ENCODE measurements at places on chromosomes 5 and 9. TPM values are rescaled to one million over a fixed set of nuclear protein-coding genes. Genes with fewer than 3 reads are reported as not detected.

Gene ACTBL2
- not detected for total RNA-seq

Gene AFAP1L1
- total RNA-seq, result 0.33 TPM

Gene ADRA1B
- total RNA-seq, result not detected

DNA sequence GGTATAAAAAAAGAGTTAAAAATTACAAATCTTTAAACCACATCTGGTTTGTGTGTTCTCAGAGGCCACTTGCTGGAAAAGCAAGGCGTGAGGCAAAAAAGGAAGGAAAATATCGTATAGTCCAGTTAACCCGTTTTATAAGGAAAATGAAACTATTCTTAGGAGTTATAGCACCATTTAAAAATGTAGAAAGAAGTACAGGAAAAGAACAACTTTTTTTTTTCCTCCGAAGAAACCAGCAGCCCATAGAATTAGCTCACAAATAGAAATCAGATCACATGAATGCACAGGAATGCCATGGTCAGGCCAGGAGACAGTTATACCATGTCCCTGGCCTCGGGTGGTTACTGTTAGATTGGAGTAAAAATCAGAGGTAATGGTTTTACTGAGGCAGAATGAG lies 241.6 kb downstream of the FBXL7 start:
- H3K4me1 ChIP-seq, result no peaks in the 10 kb centered on the region
- DNase-seq, result no peak
- no peak overlapping the region for H3K4me3 ChIP-seq
- H3K27ac ChIP-seq, result no peak overlapping the region
- peaks cover 7% of the 10 kb centered on the region for H3K36me3 ChIP-seq
- no peaks in the 10 kb centered on the region for H3K27me3 ChIP-seq

GRCh38 chr5:51378448-51379330 lies 4.6 kb upstream of the ISL1 start:
- H3K36me3 ChIP-seq, result peaks cover 12% of the 10 kb centered on the region
- no peak for DNase-seq
- no peaks in the 10 kb centered on the region for H3K4me1 ChIP-seq
- no peak overlapping the region for H3K27ac ChIP-seq
- no peak overlapping the region for H3K4me3 ChIP-seq
- H3K27me3 ChIP-seq, result peaks cover 50% of the 10 kb centered on the region

- no peak for DNase-seq
- H3K27ac ChIP-seq, result no peak overlapping the region
- no peaks in the 10 kb centered on the region for H3K4me1 ChIP-seq
- H3K27me3 ChIP-seq, result no peaks in the 10 kb centered on the region
These were observed 110.8 kb upstream of the GRIN3A start for GRCh38 chr9:101849102-101849707.

GRCh38 chr5:65434122-65434521 lies 47.6 kb downstream of the ADAMTS6 start:
- no peak for DNase-seq
- H3K36me3 ChIP-seq, result no peaks in the 10 kb centered on the region
- no peak overlapping the region for H3K4me3 ChIP-seq
- H3K27me3 ChIP-seq, result peaks cover 10% of the 10 kb centered on the region
- H3K4me1 ChIP-seq, result no peaks in the 10 kb centered on the region

DNA sequence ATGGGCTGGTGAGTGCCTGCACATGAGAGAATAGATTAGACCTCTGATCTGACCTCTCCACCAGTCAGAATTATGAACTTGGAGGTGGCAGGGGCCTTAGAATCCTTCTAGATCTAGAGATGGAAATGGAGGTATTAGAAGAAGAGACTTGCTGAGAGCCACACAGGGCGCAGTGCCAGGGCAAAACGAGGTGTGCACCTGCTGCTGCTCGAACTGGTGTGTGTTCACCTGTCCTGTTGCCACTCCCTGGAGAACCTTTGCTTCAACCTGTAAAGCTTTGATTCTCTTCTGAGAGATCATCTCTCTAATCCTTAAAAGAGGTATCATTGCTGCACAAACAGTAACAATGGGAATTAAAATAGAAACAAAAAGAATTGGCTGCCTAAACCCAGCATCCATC lies 24.9 kb downstream of the FRMPD1 start:
- H3K4me3 ChIP-seq, result no peak overlapping the region
- no peaks in the 10 kb centered on the region for H3K36me3 ChIP-seq
- H3K4me1 ChIP-seq, result no peaks in the 10 kb centered on the region
- peaks cover 30% of the 10 kb centered on the region for H3K27me3 ChIP-seq
- H3K27ac ChIP-seq, result no peak overlapping the region

Gene SRP19
- 70.7 TPM for total RNA-seq

GRCh38 chr5:57664700-57665099 lies 182.1 kb upstream of the ACTBL2 start:
- H3K4me3 ChIP-seq, result no peak overlapping the region
- no peaks in the 10 kb centered on the region for H3K4me1 ChIP-seq
- DNase-seq, result no peak
- peaks cover 11% of the 10 kb centered on the region for H3K27me3 ChIP-seq
- H3K36me3 ChIP-seq, result no peaks in the 10 kb centered on the region

DNA sequence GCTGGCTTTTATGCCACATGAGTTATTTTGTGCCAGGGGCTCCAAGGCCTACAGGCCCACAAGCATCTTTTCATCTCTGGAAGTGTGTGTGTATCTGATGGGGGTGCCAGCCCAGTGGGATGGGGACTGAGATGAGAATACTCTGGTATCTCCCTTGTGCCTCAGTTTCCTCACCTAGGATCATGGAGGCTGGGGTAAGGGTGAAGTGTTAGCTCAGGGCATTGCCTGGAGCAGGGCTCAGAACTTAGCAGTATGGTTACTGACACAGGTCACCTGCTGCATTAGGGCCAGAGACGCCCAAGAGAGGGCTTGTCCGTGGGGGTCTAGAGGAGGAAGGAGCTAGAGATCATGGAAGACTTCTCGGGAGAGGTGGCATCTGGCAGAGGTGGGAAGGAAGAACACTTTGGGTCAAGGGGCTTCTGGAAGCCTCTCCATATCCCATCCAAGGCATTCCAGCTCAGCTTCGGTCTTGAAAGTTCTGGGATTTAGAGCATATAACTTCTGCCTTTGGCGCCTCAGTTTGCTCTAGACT lies 742 bp upstream of the WNK2 start:
- H3K4me3 ChIP-seq, result peak overlapping the region; percentile 63
- peaks cover 36% of the 10 kb centered on the region for H3K27me3 ChIP-seq
- no peak overlapping the region for H3K27ac ChIP-seq
- no peaks in the 10 kb centered on the region for H3K36me3 ChIP-seq

Gene ARL10
- 8.1 TPM for total RNA-seq

GRCh38 chr5:87074934-87075541 lies 192.6 kb upstream of the RASA1 start:
- peaks cover 44% of the 10 kb centered on the region for H3K4me1 ChIP-seq
- peak overlapping the region; percentile 73 for H3K4me3 ChIP-seq
- H3K36me3 ChIP-seq, result peaks cover 5% of the 10 kb centered on the region
- peak; percentile 76 for DNase-seq
- H3K27me3 ChIP-seq, result no peaks in the 10 kb centered on the region
- H3K27ac ChIP-seq, result peak overlapping the region; percentile 87

Gene MEIKIN
- not detected for total RNA-seq

Gene LCN15
- total RNA-seq, result not detected

Gene HNRNPAB
- total RNA-seq, result 481 TPM

Gene TAF1L
- total RNA-seq, result not detected

- no peak for DNase-seq
- H3K4me3 ChIP-seq, result no peak overlapping the region
- no peak overlapping the region for H3K27ac ChIP-seq
- no peaks in the 10 kb centered on the region for H3K4me1 ChIP-seq
- no peaks in the 10 kb centered on the region for H3K36me3 ChIP-seq
These were observed 3.2 kb downstream of the PRSS3 start for GRCh38 chr9:33798545-33798944.

Data from natural killer cell treated with Interleukin-12 subunit alpha and Interleukin-12 subunit beta and Interleukin-15 and Interleukin-18, amount 100 ng/mL, for 72 hours (primary cell).